Inflammatory macrophage treated with lipopolysaccharide for 4 hours (primary cell): ENCODE measurements at places on chromosomes 13 and 19.

GRCh38 chr19:42494321-42494720, 34.0 kb downstream of the CEACAM1 start:
- no peak for DNase-seq

DNA sequence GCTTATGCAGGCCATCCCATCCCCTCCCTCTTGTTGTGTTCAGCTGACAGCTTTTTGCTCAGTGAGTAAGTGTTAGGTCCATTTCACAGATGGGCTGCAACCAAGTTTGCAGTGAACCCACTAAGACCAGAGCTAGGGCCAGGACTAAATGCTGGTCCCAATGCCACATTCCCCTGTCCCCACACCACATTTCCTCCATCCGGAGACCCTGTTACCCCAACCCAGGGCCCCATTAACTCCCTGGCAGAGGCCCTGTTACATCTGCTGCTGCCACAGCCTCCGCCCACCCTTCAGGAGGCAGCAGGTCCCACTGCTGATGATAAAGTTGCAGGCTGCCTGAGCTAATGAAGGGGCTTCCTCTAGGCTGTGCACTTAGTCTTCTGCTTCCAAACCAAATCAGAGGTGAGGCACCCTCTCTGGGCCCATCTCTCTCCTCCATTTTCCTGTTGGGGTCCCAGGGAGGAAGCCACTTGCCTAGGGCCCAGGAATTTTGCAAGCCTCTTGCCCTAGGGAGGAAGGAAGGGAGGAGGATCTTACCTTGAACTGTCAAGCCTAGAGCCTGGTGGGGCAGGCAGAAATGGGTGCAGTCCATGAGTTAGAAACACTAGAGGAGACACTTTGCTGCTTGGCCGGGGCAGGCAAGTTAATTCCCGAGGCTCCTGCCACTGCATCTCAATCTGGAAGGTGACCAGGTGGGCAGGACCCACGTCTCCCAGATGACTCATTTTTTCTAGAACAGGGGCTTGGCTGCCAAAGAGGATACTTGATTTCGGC, 3.4 kb upstream of the USF2 start:
- no peak for DNase-seq

DNA sequence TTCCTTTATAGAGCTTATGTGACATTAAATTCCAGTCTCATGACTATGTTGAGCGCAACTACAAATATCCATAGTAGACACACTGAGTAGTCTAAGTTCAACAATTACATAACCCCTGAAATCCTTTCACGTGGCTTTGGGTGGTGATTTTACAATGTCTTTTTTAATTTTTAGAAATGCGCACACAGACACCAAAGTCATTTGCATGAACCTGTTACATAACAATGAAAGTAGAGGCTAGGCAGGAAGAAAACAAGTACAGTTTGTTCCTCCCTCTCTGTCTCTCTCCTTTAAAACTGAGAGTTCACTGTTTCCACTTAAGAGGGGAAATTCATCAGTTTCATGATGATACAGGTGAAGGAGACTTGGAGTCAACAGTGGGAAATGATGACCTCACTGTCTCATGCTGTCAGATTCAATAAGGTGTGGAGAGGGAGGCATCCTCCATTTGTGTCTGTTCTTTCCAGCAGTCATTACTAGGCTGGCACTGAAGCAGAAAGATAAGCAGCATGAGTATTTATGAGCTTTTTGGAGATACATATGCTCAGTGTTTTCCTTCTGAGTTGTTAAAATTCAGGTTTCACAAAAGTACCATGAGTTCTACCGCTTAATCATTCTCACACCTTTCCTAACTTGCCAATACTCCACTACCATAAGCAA, 201.8 kb downstream of the LHFPL6 start:
- peak; percentile 70 for DNase-seq

- no peak for DNase-seq
These were observed 373.7 kb downstream of the DNAJC15 start for GRCh38 chr13:43397111-43397510.
